Peyer's patch (tissue), 4 donors: ENCODE measurements at places on chromosomes 2 and 18. TPM values are rescaled to one million over a fixed set of nuclear protein-coding genes. Genes with fewer than 3 reads are reported as not detected.

DNA sequence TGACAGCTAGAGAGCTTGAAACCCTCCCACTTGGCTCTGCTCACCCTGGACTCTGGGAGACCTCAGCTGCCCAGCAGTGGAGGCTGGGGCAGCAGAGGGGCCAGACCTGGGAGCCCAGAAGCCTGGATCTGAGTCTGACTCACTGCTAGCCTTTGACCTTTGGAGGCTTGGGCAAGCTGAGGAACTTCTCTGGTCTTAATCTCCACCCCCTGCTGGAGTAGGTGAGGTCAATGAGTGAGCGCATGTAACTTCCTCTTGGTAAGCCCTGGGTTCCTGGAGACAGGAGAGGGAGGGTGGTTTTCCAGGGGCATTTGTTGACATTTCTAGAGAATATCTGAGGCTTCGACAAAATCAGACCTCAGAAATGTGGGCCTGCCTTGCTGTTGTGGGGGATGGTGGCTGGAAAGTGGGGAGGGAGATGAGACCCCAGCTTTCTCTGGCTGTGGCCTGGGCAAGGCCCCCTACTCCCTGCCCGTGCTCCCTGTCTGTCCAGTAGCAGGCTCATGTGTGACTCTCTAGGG lies 73.0 kb upstream of the YWHAQ start:
- peak; percentile 57 for DNase-seq

DNA sequence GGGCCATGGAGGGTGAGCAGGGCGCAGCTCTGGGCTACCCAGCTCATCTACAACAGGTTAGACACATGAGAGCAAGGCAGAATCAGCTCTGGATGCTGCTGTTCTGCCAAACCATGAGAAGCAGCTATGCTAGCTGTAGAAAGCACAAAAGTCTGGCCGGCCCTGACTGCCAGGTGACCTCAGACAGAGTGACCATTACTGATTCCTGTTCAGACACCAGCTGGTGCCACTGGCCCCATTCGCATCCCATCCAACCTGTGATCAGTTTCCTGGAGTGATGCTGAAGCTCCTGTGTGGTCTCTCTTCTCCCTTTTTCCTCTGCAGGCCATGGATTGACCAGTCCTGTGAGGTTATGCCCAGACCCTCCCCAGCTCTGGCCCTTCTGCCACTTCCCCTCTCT lies 14.3 kb downstream of the RBMS1 start:
- no peak for DNase-seq

- DNase-seq: peak; percentile 22
Measured at GRCh38 chr18:79856119-79857007, 58.6 kb downstream of the KCNG2 start.

- DNase-seq: no peak
Measured at GRCh38 chr2:138718405-138718804, 61.8 kb downstream of the NXPH2 start.

DNA sequence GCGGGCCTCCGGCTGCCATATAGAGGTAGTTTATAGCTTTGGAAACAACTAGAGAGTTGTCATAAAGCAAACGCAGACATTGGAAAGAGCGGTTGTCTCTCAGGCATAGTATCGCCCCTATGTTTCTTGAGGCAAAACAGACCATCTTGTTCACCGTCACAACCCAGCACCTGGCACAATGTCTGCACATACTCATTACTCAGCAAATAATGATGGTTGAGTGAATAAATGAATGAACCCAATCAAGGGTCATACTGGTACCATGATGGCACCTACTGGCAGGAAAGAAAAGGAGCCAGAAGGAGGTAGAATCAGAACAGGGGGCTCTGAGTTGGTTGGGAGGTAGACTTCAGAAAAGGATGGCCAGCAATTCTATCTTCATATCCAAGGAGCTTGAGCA lies 118.5 kb downstream of the ANTXR1 start:
- no peak for DNase-seq

- DNase-seq: no peak
Measured at GRCh38 chr18:41576643-41577042, 378.4 kb upstream of the PIK3C3 start.

DNA sequence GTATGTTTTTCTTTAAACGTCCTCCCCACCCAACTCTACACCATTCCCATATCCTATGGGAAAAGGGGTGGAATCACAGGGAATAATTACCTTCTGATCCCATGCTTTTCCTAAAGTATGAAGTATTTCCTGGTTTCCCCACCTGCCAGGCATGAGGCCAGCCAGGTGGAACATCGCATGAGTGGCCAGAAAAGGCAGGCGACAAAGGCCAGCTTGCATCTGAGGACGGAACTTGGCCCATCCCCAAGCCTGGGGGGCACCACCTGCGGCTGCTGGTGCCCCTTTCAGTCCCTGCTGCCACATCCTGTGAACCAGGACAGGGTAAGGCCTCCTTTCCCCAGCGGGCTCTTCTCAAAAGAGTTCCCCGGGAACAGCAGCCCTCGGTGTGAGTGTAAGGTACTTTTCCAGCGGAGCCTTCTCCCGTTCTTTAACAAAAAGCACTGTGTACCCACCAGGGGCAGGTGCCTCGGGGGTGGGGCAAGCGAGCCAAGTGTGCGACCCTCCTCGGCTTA lies 1.2 kb upstream of the ERFE start:
- no peak for DNase-seq

DNA sequence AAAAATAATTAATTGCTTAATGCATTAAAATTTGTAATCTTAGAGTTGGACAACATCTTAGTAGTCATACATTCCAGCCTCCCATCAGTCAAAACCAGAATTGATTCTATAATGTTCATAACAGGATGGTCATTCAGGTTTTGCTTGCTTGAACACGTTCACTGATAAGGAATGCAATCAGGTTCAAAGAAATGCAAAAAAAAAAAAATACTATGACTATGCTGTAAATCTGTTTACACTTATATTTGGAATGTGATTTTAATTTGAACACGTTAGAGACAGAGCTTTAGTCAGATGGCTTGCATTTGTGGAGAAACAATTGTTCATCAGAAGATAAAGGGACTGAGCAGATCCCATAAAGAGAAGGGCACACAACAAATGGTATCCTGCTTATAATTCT lies 131.3 kb upstream of the UNC80 start:
- DNase-seq: no peak

GRCh38 chr2:26847307-26847654 lies 651 bp upstream of the DPYSL5 start:
- no peak for DNase-seq

SH3RF3 gene
- total RNA-seq: 5.0 TPM

CXCR2 gene
- total RNA-seq: not detected
